ENCODE measurements at places on chromosomes 6 and 20.

- DNase-seq, result peak; percentile 25
Observed at GRCh38 chr20:40808936-40809335, 119.9 kb upstream of the MAFB start.

DNA sequence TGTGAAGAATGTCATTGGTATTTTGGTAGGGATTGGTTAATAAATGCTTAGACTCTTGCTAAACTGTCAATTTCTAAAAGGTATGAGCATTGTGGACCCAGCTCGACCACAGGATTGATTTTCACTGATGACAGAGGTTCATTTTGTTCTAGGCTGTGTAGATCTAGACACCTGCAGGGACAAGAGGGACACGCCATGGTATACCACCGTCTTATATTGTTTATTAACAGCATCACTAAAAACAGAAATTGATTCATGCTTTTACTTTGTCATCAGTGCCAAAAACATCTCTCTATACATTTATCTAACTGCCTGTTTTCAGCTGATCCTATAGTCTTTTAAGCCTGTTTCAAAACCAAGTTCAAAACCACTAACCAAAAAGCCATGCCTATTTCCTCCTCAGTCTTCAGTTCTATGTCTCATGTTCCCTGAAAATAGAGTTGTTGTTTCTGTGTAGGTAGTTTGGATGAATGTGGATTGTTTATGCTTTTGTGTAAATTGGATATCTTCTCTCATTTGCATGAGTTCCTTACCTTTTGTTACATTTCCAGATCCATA, 109.8 kb downstream of the JAG1 start:
- DNase-seq, result no peak

DNA sequence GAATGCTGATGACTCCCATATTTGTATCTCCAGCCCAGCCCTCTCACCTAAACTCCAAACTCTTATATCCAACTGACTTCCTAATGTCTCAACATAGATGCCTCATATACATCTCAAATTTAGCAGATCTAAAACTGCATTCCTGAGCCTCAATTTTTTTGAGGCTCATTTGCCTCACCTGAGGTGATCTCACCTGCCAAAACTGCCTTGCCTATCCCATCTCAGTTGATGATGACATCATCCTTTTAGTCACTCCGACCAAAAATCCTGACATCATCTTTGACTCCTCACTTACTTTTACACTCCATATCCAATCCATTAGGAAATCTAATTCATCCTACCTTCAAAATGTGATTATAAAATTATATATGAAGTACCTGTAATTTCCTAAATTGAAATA, 25.6 kb upstream of the SLPI start:
- DNase-seq, result no peak

DNA sequence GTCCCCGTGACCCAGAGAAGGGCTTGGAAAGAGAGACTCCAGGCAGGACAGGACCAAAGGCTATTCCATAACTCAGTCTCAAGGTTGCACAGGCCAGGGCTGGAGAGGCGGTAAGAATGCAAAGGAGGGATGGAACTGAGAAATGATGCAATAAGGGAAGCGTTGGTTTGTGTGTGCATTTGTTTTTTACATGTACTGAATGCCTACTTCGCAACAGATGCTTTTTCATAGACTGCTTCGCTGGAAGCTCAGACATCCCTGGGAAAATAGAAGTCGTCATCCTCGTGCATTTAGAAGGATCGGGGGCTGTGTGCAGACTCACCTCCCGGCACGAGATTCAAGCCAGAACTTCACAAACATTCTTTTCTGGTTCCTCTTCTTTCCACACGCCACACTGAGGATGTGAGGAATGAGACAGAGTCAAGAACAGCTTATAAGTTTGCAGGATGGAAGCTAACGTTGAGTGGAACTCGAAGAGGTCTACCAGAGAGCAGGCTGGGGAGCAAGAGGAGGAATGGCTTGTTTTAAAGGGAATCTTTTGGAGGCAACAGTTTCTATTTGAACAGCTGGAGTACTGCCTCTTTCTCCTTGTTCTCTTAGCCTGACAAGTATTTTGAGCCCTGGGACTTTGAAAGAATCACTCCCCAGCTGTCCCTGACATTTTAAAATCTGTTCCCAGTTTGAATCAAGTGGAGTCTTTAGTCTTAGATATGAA, 19.3 kb upstream of the LY86 start:
- no peak for DNase-seq

GRCh38 chr6:13865141-13865540, 50.8 kb upstream of the MCUR1 start:
- no peak for DNase-seq

- no peak for DNase-seq
Observed at GRCh38 chr20:14865169-14865568, 527.8 kb upstream of the FLRT3 start.

GRCh38 chr6:12222405-12223366, 67.5 kb upstream of the EDN1 start:
- DNase-seq, result no peak

DNA sequence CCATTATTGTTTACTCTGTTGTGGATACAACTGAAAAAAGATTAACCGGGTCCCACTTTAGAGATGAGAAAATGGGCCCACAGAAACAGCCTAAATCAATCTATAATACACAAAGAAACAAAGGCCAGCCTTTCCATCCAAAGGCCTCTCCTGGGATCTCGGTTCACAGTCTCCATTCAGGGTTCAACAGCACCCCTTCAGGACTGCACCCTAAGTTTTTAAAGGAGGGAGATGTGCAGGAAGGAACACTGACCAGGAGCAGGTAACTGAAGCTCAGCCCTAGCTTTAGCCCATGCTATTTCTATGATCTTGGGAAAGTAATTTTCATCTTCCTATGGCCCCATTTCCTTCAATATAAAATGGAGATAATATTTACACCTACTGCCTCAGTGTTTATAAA, 147.7 kb downstream of the BTBD9 start:
- DNase-seq, result no peak

GRCh38 chr6:90209527-90209926, 87.1 kb downstream of the BACH2 start:
- DNase-seq, result no peak

DNA sequence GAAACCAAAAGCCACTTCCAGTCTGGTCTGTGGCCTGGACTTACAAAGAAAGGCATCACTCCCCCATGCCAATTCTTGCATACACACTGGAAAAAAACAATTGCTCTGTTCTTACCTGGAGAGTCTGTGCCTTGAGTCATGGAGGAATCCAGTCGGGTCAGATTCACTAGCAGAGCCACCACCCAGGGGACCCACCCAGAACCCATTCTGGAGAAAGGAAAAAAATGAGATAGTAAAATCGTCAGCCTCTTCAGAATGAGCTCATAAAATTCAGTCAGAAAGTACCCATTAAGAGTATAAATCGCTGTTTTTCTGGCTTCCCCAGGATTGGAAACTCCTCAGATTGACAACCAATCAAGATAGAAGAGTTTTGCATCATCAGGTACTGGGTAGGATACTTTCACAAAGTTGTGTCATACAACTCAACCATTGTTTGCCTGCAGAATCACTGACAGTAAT, at the start of gene HLA-DOB:
TSS of gene HLA-DOB (minus strand) at position 257 of the 459 bp plus-strand sequence. CDS start at position 206, 51 bp downstream.
- peak; percentile 55 for DNase-seq

- peak; percentile 81 for DNase-seq
Observed at GRCh38 chr6:163416557-163417253, 2.2 kb downstream of the QKI start.

DNA sequence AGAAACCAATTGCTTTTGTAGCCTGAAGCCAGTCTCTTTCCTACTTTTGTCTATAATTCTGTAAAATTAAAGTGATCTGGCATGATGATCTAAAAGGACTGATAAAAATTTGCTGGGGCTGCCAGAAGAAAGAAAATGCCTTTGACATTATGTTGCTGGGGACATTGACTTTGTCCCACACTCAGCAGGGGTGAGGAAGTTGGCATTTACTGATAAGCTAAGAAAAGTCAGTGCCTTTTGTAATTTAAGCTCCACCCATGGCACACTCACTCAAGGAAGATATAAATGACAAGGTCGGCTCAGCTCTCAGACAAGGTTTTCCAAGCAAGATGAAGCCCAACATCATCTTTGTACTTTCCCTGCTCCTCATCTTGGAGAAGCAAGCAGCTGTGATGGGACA, at the start of gene SEMG1:
TSS of gene SEMG1 (plus strand) at position 309 of the 400 bp plus-strand sequence. CDS start at position 330, 21 bp downstream.
- DNase-seq, result no peak

DNA sequence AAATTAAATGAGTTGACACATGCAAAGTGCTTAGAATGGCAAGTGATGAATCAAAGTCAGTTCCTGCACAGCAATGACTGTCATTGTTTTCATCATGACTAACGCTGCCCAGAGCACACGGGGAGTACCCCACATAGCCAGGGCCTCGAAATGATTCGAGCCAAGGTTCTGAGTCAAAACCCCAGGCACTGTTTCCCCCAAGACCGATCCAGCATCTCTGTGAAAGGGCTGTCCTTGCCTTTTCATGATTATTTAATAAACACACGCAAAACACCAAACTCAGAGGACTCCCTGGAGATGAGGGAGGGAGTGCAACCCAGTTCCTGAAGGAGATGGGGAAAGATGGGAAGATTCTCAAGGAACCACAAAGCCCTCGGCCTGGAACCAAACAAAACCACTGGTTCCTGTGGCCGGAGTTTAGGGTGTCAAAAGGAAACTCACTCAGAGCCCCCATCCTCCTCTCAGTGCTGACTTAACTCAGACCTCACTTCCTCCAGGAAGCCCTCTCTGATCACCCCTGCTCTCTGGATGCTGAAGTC, 3.8 kb downstream of the PREX1 start:
- DNase-seq, result peak; percentile 80

DNA sequence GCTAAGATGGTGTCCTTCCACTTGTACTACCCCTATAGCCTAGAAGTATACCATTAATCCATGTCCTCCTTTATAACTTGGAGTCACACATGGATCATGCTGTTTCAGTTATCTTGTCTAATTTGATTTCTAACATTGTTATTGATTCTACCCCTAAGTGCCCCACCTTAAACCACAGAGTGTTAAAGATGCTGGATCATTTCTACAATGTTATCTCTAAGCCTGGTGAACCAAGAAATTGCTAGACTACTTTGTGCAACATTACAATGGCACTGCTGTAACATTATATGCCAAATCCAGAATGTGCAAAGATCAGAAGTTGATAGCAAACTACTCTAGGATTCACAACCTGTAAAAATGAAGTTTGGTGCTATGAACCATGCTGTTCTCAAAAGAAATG, 1.7 kb downstream of the CGA start:
- no peak for DNase-seq

DNA sequence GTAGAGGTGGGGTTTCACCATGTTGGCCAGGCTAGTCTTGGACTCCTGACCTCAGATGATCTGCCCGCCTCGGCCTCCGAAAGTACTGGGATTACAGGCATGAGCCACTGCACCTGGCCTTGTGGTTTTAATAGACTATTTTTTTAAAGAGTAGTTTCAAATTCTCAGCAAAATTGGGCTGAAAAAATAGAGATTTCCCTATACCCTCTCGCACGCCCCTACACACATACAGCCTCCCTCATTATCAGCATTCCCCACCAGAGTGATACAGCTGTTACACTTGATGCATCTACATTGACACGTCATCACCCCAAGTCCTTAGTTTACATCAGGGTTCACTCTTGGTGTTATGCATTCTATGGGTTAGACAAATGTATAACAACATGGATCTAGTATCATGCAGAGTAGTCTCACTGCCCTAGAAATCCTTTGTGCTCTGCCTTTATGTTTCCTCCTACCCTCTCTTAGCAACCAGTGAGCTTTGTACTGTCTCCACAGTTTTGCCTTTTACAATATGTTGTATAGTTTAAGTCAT, 103.6 kb downstream of the CDYL start:
- DNase-seq, result no peak

DNA sequence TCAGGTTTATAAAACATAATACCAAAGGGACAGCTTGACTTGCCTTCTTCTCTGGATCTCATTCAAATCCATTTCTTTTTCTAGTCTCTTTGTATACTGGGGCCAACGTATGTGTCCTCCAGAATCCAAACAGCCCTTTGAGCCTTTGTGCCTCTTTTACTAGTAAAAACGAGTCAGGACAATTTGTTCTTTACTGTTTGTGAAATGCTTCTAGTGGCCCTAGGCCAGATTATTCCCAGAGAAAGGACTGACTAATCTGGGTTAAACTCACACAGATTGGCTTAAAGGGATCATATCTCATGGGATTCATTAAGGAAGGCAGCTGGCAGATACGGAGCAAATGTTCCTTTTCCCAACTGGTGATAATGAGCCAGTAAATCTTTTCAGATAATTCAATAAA, 32.1 kb upstream of the MANEA start:
- no peak for DNase-seq

DNA sequence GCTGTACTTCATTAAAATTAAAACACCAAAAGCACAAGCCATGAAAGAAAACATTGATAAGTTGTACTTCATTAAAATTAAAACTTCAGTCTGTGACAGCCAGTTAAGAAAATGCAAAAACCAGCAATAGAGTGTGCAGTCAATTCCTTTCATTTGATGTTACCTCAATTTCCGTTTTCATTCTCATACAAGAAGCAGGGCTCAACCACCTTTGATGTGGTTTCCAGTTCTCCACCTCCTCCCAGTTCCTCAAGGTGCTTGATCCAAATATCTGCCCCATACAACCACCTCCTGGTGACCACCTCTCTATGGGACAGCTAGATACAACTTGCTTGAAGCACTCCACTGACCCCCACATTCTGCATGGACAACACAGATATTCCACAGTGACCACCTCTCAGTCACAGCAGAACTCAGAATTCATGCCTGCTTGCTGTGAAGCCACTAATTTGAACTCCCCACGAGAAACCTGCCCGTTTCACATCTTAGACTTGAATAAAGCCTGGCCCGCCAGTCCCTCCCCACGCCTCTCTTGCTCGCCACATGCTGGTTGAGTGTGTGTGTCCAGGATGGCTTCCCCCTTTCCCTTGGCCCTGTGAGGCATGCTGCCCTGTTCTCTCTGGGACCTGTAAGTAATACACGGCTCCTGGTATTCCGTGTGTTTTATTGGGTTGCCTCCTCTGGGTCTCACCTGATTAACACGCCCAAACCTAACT, 66.1 kb downstream of the FAM50B start:
- DNase-seq, result no peak

GRCh38 chr6:170127151-170127550, 163.7 kb downstream of the DLL1 start:
- DNase-seq, result no peak

GRCh38 chr6:100633096-100633777, 168.5 kb upstream of the SIM1 start:
- no peak for DNase-seq

DNA sequence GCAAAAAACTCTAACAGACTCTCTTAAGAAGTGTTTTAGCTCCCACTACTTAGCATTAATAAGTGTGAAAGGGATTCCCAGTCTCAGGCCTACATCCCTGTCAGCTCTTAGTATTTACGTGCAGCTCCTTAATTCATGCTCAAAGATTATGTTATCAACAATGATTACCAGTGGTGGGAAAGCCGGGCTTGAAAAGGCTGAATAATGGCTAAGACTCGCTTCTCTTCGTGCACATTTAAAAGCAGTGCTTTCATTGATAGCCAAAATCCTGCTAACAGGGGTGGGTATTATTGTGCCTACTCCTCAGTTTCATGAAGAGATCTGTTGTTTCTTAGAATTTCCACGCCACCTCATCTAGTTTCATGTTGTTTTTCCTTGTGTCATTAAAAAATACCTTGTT, 518.8 kb downstream of the GRIK2 start:
- DNase-seq, result no peak

- DNase-seq, result no peak
Observed at GRCh38 chr6:132568611-132569010, 1.5 kb upstream of the TAAR6 start.

GRCh38 chr20:4956200-4956810, 45.0 kb downstream of the SLC23A2 start:
- peak; percentile 27 for DNase-seq

All from inflammatory macrophage treated with lipopolysaccharide for 1 hour (primary cell).